ENCODE measurements at places on chromosomes 1 and 21.

DNA sequence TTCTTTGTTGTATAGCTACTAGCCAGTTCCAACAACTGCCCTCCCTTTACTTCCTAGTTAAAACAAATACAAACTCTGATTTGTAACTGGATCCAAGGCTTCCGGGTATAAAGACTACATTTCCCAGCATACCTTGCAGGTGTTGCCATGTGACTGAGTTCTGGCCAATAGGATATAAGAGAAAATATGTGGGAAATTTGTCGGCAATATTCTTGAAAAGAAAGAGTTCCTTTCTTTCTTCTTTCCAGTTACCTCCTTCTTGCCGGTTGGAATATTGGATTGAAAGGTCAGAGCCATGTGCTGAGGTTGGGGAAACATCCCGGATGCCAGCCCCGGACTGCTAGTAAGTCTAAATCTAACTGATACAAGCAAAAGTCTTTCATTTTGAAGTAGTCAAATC lies 23.0 kb upstream of the ZBTB40 start:
- no peak for DNase-seq

- no peak for DNase-seq
These were observed 2.4 kb downstream of the LSS start for GRCh38 chr21:46226146-46226545.

DNA sequence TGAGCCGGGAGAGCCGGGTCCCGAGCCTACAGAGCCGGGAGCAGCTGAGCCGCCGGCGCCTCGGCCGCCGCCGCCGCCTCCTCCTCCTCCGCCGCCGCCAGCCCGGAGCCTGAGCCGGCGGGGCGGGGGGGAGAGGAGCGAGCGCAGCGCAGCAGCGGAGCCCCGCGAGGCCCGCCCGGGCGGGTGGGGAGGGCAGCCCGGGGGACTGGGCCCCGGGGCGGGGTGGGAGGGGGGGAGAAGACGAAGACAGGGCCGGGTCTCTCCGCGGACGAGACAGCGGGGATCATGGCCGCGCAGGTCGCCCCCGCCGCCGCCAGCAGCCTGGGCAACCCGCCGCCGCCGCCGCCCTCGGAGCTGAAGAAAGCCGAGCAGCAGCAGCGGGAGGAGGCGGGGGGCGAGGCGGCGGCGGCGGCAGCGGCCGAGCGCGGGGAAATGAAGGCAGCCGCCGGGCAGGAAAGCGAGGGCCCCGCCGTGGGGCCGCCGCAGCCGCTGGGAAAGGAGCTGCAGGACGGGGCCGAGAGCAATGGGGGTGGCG lies 371 bp downstream of the ARID1A start:
- no peak for DNase-seq

DNA sequence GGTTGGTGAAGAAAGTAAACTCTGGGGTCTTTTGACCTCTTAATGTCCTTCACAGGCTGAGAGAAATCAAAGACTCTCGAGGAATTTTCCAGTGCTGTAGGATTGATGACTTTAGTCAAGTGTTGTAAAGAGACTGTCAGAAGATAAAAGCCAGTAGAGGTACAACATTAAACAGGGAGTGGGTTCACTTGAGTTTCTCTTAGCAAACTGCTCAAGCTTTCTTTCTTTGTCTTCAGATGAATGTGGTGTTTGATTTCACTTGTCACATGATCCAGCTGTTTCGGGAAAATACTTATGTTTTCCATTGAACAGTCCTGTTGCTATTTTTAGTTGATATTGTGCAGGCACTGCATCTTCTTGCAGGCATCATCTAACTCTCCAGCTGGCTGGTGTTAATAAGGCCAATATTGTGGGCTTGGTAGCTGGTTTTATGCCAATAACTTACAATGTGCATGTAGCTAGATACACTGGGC lies 45.6 kb downstream of the XCL2 start:
- no peak for DNase-seq

GRCh38 chr1:211613108-211613947 lies 34.4 kb upstream of the SLC30A1 start:
- no peak for DNase-seq

DNA sequence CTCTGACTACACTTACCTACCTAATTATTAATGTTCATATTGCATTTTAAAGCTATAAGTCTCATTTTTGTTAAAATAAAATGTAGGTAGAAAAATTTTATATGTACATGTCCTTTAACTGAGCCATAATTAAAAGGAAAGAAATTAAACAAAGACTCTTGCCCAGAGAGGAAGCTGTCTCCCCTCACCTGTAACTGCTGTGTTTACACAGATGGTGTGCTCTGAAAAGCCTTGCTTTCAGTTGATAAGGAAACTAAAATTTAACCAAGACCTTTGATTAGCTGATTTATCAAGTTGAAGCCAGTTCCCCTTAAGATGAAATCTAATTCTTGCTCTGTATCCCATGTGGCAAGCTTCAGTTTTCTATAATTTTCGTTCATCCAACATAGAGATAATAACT lies 213.5 kb downstream of the LYPLAL1 start:
- DNase-seq, result no peak

DNA sequence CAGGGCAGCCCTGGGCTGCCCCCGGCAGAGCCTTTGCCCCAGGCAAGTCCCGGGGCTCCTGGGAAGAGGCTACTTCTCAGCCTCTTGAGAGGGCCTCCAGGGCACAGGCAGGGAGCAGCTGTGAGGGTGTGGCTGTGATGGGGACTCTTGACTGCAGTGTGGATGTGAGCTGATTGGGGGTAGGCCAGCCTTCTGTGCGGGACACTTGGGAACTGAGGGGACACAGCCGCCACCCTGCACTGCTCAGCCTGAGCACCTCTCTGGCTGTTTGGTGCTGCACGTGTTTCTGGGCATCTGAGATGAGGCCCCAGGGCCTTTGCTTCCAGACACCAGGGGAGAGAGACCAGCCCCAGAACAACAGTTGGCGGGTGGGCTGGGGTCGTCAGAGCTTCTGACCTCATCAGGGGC lies 62.1 kb downstream of the SKI start:
- DNase-seq, result no peak

GRCh38 chr1:30842697-30843354 lies 65.7 kb downstream of the SDC3 start:
- no peak for DNase-seq

GRCh38 chr1:97137862-97138514 lies 416.4 kb downstream of the PTBP2 start:
- no peak for DNase-seq

GRCh38 chr1:2318314-2319278 lies 72.8 kb downstream of the MORN1 start:
- no peak for DNase-seq

DNA sequence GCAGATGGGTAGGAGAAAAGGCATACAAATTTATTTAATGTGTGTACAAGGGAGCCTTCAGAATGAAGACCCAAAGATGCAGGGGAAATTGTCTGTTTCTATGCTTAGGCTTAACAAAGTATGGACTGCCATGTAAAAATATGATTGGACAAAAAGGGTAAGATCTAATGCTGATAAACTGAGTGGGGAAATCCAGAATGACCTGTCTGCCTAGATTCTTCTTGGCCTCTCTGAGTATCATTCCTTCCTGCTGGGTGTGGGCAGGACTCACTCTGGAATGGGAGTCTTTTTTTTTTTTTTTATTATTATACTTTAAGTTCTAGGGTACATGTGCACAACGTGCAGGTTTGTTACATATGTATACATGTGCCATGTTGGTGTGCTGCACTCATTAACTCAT lies 61.0 kb downstream of the IGSF5 start:
- no peak for DNase-seq

- no peak for DNase-seq
These were observed 54.2 kb upstream of the SSBP3 start for GRCh38 chr1:54460351-54460750.
